ENCODE measurements at places on chromosomes 6 and 20.

GRCh38 chr20:49909499-49910339 is 5.6 kb downstream of the SPATA2 start:
- DNase-seq: peak; percentile 61

GRCh38 chr6:14317387-14317970 is 199.9 kb downstream of the CD83 start:
- peak; percentile 15 for DNase-seq

- DNase-seq: no peak
Measured at GRCh38 chr6:10434235-10434634, 19.4 kb upstream of the TFAP2A start.

- DNase-seq: no peak
Measured at GRCh38 chr6:5151360-5151954, 66.3 kb downstream of the PPP1R3G start.

DNA sequence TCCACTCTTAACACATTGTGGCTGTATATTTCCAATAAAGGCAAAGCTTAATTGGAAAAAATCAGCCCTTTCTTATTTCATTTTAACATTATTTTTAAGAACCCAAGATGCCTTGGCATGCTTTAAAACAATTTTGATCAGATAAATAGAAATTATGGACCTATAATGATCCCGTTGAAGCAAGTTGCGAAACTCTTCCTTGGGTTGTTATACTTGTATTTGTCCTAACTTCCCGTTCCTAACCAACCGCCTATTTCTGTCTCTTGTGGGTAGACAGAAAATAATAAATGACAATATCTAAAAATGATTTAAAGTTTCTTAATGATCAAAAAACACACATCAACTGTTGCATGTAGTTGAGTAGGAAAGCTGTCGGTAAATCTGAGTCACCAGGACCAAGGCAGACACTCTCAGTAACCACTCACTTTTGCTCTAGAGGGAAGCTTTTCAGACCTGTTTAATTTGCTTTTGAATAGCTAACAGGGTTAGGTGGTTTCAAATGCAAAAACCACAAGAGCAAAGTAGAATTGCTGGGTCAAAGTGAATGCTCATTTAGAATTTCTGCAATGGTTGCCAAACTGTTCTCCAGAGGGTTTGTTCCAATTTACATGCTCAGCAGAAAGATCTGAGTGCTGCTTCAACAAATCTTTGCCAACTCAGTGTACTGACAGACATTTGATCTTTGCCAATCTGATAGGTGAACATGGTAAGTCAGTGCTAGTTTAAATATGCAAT is 34.2 kb upstream of the KCNK5 start:
- DNase-seq: no peak

DNA sequence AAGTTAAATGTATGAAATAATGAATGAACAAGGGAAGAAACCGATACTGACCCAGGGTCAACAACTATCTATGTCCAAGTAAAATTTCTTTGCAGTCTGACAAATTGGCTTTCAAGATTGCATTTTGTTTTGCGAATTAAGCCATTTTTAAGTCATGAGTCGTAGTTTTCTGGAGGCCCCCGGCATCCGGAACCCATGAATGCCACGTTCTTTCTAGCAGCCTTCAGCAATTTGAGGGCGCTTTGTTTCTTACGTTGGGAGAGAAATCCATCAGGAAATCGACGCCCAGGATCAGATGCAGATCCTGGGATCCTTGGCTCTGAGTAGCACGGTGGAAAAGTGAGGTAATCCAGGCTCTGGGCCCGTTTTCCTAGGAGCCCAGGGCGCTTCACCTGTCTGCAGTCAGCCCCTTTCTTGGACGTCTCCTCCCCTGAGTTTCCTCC is 309 bp upstream of the ABRACL start:
- no peak for DNase-seq

DNA sequence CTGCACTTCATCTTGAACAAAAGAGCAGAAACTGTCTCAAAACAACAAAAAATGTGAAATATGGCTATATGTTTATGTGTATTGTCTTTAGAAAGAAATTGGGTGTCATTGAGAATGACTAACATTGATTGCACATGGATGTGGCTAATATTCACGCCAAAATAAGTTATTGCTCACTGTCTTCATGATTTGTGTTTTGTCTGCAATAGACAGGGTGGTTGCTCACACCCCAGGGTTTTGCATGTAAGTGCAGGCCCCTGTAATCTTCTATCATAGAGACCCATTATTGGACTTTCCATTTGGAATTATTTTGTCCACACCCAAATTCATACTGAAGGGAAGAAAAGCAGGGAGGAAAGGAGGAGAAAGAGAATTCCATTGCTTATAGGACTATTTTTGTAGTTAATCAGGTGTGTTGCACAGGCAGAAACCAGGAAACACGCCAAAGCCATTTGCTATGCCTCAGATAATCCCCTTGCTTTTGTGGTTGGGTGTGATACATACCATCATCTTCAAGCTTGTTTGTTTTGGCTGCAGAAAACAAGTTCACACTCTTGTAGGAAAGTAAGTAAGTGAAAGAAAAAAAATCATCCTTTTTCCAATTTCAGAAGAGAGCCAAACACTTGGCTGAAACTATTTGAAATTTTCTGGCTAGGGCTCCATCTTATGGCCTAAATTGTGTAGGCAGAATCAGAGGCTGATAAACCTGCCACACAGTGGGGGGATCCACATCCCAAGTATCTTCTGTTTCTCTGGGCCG is 214.1 kb downstream of the COL12A1 start:
- no peak for DNase-seq

DNA sequence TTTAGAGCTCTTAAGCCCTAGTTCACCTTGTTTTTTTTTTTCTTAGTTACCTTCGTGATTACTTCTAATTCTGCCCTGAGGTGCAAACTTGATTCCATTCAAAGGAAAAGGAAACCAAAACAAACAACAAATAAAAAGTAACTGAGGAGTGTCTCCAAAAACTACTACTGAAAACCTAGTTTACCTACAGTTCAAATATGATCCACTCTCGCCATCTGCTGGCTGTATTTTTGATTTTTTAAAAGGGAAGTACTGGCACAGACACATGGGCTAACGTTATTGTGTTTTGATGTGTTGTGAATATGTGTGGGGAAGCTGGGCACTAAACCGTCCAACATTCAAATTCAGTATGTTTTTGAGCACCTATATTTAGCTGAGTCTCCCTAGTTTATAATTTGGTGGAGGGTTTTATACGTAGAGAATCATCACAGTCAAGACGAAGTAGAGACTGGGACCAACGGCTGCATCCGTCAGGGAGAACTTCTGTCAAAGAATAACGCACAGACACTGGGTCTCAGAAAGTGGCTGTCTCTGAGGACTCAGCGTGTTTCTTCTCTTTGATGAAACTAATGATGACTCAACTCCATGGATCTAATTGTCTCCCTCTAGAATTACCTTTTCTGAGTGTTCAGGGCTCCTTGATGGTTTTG is 373.5 kb upstream of the BTBD3 start:
- DNase-seq: peak; percentile 42

GRCh38 chr6:50843842-50844241 is 25.2 kb downstream of the TFAP2B start:
- DNase-seq: no peak

- DNase-seq: no peak
Measured at GRCh38 chr6:35158520-35158919, 17.4 kb upstream of the TCP11 start.

DNA sequence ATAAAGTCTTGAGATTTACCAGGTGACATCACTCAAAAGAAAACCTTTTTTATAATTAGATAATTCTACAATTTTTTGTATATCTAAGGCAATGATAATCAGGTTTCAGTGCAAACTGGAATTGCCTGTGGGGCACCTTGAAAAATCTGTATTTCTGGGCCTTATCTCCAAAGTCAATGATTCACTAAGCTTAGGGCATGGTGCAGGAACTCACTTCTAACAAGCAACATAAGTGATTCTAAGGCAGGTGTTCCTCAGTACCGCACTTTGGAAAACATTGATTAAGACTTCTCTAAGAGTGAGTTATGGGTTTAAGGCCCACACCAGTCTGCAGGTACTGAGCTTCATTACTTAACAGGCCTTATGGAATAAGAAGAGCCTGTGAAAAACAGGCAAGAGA is 115.3 kb downstream of the COL12A1 start:
- DNase-seq: no peak

DNA sequence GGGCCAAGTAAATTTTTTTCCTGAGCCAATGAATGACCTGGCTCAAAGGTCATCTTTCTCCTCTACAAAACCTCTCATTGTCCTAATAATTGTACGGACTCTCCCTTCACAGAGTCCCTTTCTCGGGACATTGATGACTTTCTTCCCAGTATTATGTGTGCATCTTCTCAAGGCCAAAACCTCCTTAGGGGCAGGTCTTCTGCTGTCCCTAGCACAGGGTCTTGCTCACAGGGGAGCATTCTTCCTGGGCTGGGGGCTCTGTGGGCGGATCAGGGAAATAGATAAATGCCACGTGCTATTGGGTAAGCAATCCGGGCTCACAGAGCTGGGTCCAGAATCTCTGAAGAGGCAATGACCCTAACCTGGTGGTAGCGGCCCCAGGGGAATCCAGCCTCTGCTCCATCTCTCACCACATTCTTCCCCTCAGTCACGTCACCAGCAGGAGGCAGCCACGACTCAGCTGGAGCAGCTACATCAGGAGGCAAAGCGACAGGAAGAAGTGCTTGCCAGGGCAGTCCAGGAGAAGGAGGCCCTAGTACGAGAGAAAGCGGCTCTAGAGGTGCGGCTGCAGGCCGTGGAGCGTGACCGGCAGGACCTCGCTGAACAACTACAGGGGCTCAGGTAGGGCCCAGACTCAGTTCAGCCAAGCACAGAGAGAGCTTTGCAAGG is 23.5 kb downstream of the CEP250 start:
- DNase-seq: no peak

GRCh38 chr6:106844930-106845329 is 129.6 kb downstream of the CD24 start:
- DNase-seq: no peak

GRCh38 chr20:20446425-20447015 is 78.6 kb downstream of the INSM1 start:
- DNase-seq: no peak

DNA sequence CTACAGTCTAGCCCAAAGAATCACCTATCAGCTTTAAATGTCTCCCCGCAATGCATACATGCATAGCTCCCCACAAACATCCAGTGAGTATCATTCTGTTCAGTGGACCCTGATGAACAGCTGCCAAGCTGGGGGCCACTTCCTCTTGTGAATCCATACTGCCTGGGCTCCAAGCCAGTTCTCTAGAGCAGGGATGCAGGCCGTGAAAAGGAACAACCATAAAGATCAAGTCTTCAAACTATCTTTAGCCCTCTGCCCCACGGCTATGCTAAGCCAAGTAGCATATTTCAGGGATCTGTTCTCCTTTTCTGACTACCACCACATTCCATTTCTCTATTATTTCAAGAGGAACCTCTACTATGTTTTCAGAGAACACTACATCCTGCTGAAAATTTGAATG is 191.7 kb upstream of the BTBD3 start:
- DNase-seq: no peak

DNA sequence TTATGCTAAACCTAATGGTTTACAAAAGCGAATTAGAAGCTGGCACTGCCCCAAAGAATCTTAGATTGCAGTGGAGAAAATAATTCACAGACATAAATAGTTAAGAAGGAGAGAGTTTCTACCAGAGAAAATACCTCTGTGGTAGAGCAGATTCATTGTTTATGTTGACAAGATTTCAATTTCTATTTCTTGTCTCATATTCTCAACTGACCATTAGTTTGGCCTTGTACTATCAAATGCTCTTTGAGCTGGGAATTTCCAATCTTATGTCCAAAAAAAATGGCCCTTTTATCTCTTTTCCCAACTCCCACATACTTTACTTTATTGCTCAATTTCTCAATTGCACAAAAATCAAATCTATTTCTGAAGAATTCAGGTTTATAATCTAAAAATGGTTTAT is 804.1 kb upstream of the CITED2 start:
- no peak for DNase-seq

DNA sequence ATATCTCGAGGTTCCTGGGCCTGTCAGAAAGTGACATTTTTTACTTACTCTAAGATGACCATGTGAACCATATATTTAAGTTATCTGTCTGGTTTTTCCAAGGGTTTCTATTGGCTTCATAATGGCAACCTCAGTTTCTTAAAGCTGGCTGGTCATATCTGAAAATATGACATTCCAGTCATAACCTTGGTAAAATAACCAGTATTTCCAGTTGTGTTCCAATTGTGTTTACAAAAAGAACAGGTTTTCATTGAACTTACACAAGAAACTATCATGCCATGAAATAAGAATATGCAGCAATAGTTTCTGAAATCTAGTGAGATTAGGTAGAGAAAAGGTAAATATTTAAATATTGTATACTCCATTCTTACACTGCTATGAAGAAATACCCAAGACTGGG is 61.7 kb upstream of the HMGN3 start:
- DNase-seq: no peak

DNA sequence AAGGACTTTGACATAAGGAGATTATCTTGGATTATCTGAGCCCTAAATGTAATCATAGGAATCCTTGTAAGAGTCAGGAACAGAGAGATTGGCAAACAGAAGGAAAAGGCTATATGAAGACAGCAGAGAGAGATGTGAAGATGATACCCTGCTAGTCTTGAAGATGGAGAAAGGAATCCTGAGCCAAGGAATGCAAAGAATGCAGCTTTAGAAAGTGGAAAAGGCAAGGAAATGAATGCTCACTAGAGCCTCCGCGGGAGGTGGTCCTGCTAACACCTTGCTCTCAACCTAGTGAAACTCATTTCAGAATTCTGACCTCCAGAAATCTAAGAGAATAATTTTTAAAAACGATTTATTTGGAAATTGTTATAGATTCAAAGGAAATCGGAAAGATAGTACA is 117.1 kb downstream of the TBXT start:
- no peak for DNase-seq

- DNase-seq: peak; percentile 47
Measured at GRCh38 chr6:33634161-33634727, 13.1 kb downstream of the ITPR3 start.

- no peak for DNase-seq
Measured at GRCh38 chr6:103522045-103522444, 1337.7 kb downstream of the HACE1 start.

DNA sequence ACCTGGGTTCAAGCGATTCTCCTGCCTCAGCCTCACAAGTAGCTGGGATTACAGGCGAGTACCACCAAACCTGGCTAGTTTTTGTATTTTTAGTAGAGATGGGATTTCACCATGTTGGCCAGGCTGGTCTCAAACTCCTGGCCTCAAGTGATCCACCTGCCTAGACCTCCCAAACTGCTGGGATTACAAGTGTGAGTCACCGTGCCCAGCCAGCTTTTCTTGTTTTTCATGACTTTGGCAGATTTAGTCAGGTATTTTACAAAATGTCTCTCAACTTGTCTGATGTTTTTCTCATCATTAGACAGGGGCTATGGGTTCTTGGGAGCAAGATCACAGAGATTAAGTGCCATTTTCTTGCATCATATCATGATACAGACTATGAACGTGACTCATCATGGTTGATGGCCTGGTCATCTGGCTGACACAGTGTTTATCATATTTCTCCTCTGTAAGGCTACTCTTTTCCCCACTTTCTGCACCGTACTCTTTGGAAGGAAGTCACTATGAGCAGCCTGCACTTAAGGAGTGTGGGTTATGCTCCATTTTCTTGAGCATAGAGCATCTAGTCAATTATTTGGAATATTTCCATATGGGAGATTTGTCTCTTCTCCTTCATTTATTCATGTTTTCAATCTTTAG is 67.8 kb downstream of the RNF182 start:
- no peak for DNase-seq
